ENCODE measurements at places on chromosomes 2 and 18.

DNA sequence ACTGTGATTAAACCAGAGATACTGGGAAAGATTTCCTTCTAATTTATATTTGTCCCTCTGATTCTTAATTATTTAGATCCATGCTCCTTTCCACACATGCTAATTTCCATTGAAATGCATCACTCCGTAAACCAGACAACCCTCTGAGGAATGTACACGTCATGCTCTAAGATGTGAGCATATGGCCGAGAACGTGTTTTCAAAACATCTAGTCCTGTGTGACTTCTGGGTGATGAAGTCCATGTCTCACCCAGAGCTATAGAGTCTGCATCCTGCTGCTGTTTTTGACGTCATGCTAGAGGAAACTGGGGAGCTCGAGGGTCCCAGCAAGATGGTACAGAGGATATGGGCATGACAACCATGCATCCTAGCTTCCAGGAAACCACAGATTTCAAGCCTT is 53.6 kb downstream of the CAPN13 start:
- DNase-seq, result no peak

- DNase-seq, result no peak
Observed at GRCh38 chr18:56038171-56039030, 450.4 kb upstream of the TCF4 start.

DNA sequence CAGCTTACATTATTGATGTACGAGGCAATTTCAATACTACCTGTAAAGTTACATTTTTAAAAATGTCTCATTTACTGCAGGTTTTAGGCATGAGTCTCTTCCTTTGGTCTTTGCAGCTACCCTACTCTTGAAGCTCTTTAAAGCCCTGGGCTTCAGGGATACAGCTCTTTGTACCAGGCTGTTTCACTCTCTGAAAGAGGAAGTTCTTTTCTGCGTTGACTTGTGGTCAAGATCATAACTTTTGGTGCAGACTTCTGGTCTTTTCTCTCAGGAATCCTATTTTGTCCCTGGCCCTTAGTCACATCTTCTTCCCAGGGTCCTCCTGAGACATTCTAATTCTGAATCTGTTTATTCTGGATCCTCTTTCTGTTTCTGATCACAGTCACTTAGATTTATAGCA is 16.6 kb upstream of the HRH4 start:
- DNase-seq, result no peak

GRCh38 chr2:221612800-221613199 is 40.7 kb upstream of the EPHA4 start:
- no peak for DNase-seq

- DNase-seq, result no peak
Observed at GRCh38 chr2:237591141-237591881, 777 bp upstream of the RAB17 start.

DNA sequence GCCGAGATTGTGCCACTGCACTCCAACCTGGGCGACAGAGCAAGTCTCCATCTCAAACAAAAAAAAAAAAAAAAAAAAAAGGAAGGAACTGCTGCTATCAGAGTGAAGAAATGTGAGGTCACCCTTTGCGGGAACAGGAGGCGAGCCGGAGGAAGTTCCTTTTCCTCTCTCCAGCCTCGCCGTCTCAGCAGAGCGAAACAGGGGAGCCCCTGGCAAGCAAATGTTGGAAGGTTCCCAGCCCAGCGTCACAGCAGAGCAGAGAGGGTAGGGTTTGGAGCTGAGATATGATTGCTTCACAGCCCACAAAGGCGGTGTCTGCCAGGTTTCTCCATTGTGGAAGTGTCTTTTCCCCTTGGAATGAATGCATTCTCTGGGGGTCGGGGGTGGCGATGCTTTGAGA is 28.5 kb downstream of the SLC20A1 start:
- no peak for DNase-seq

All from D341Med (cell line).